ENCODE measurements at places on chromosomes 2 and 18. TPM values are rescaled to one million over a fixed set of nuclear protein-coding genes. Genes with fewer than 3 reads are reported as not detected.

Gene CRYGC
- total RNA-seq: not detected

Gene GPR45
- total RNA-seq: not detected

Gene EGR4
- total RNA-seq: not detected

Gene CNTNAP5
- total RNA-seq: 0.09 TPM

Gene SCYGR2
- total RNA-seq: not detected

Gene LOXL3
- total RNA-seq: 1.2 TPM

Gene SCN7A
- 1.2 TPM for total RNA-seq

Gene PUS10
- 3.8 TPM for total RNA-seq

Gene SERPINB12
- not detected for total RNA-seq

Gene DTNA
- total RNA-seq: 26.7 TPM

- H3K36me3 ChIP-seq: no peaks in the 10 kb centered on the region
- H3K27me3 ChIP-seq: no peaks in the 10 kb centered on the region
- H3K4me1 ChIP-seq: no peaks in the 10 kb centered on the region
These were observed 19.5 kb downstream of the LIPG start for GRCh38 chr18:49581371-49581770.

DNA sequence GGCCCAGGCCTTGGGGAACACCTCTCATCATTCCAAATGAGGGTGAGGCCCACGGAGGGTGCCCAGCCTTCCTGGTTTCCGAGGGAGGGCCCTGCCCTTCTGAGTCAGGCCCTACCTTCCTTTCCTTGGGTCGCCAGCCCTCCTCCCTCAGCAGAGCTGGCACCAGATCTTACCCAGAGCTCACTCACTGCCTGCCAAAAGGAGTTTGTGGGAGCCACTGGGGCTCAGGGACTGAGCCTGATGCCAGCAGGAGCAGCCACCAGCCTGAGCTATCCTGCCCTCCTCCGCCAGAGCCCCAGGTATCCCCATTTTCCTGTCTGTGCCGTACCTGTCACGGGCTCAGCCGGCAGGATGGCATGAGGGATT lies 64.1 kb downstream of the NRP2 start:
- H3K4me1 ChIP-seq: no peaks in the 10 kb centered on the region
- no peak overlapping the region for H3K27ac ChIP-seq
- H3K36me3 ChIP-seq: no peaks in the 10 kb centered on the region
- H3K27me3 ChIP-seq: no peaks in the 10 kb centered on the region

GRCh38 chr2:159557437-159558034 lies 58.8 kb downstream of the BAZ2B start:
- H3K4me1 ChIP-seq: no peaks in the 10 kb centered on the region
- H3K27ac ChIP-seq: no peak overlapping the region
- H3K36me3 ChIP-seq: no peaks in the 10 kb centered on the region

GRCh38 chr2:196170213-196170605 lies 1.2 kb downstream of the STK17B start:
- H3K27me3 ChIP-seq: no peaks in the 10 kb centered on the region
- no peak for DNase-seq
- no peaks in the 10 kb centered on the region for H3K36me3 ChIP-seq
- H3K27ac ChIP-seq: peak overlapping the region; percentile 73
- H3K4me1 ChIP-seq: peaks cover 6% of the 10 kb centered on the region
- H3K4me3 ChIP-seq: peak overlapping the region; percentile 84

DNA sequence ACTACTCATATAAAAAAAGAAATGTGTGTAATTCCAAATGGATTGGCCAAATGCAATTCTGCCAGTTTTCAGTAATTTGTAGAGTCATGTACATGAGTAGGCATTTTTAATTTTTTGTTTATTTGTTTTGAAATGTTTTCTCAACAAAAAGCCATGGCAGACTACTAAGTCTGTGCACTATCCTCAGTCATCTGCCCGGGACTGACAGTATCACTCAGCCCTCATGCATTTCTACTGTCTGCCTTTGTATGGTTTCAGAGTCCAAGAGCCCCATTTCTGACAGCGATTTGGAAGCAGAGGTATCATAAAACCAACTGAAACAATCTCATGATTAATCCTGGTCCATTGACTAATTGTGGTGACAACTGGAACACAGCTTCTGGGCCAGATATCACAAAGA lies 109.9 kb upstream of the NYAP2 start:
- H3K4me1 ChIP-seq: no peaks in the 10 kb centered on the region
- H3K27ac ChIP-seq: no peak overlapping the region
- no peak for DNase-seq
- no peaks in the 10 kb centered on the region for H3K36me3 ChIP-seq

DNA sequence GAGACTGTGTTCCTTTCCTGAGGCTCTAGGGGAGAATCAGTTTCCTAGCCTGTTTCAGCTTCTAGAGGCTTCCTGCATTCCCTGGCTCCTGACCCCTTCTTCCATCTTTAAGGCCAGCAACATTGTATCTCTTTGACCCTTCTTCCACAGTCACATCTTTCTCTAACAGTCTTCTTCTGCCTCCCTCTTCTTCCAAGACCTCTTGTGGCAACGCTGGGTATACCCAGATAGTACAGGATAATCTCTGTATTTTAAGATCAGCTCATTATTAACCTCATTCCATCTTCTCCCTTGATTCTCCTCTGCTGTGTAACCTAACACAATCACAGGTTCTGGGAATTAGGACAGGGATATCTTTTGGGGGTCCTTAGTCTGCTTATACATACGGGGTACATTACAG lies 8.9 kb upstream of the MYL12A start:
- no peak overlapping the region for H3K27ac ChIP-seq
- no peak overlapping the region for H3K4me3 ChIP-seq
- peaks cover 26% of the 10 kb centered on the region for H3K4me1 ChIP-seq
- no peaks in the 10 kb centered on the region for H3K36me3 ChIP-seq
- no peak for DNase-seq
- H3K27me3 ChIP-seq: no peaks in the 10 kb centered on the region

GRCh38 chr2:197196541-197197180 lies 113.9 kb downstream of the ANKRD44 start:
- no peaks in the 10 kb centered on the region for H3K4me1 ChIP-seq
- no peak overlapping the region for H3K27ac ChIP-seq
- DNase-seq: no peak
- H3K27me3 ChIP-seq: no peaks in the 10 kb centered on the region

DNA sequence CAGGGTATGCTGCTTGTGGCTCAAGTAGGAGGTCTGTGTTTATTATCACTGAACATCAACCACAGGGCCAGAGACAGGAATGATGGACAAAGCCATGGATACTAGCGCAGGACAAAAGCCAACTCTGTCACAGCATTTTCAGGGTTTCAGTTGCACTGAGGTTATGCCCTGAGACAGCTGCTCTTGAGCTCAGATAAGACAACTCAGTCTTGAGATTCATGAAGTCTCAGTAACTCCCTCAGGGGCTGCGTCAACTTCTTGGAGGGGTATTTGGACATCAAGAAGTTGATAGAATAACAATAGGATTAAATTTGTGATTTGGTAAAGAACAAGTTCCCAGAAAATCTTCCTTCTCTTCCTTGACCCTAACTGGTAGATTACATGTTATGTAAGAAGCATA lies 287.0 kb upstream of the SLC14A2 start:
- H3K4me1 ChIP-seq: no peaks in the 10 kb centered on the region
- no peak overlapping the region for H3K4me3 ChIP-seq
- H3K27me3 ChIP-seq: no peaks in the 10 kb centered on the region
- no peak for DNase-seq
- no peak overlapping the region for H3K27ac ChIP-seq

GRCh38 chr2:15750822-15751329 lies 159.2 kb downstream of the DDX1 start:
- no peak overlapping the region for H3K27ac ChIP-seq
- no peaks in the 10 kb centered on the region for H3K27me3 ChIP-seq
- no peaks in the 10 kb centered on the region for H3K36me3 ChIP-seq
- H3K4me3 ChIP-seq: no peak overlapping the region
- no peaks in the 10 kb centered on the region for H3K4me1 ChIP-seq
- no peak for DNase-seq

DNA sequence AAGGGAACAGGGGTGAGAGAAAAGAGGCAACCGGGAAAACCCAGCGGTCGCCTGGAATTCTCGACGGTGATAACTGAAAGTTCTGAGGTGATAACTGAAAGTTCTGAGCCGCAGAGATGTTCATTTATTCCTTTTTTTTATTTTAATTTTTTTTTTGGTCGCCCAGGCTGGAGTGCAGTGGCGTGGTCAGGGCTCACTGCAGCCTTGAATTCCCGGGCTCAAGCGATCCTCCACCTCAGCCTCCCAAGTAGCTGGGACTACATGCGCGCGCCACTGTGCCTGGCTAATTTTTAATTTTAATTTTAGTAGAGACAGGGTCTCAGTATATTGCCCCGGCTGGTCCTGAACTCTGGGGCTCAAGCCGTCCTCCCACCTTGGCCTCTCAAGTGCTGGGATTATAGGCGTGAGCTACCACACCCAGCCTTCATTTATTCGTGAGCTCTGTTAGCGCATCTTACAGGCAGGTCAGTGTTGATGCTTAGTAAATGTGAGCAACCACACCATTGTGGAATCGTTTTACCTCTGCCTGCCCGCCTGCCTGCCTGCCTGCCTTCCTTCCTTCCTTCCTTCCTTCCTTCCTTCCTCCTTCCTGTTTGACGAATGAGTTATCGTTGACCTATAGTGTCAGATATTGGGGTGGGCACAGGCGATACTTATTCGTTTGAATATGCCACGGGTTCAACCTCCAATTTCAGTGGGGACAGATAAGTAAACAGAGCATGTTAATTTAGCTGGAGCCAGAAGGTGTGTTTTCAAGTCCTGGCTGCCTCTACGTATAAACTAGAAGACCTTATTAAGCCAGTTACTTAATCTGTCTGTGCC lies 557 bp upstream of the E2F6 start:
- H3K27ac ChIP-seq: peak overlapping the region; percentile 84
- H3K27me3 ChIP-seq: no peaks in the 10 kb centered on the region
- H3K4me3 ChIP-seq: peak overlapping the region; percentile 66
- DNase-seq: no peak
- no peaks in the 10 kb centered on the region for H3K4me1 ChIP-seq

- no peaks in the 10 kb centered on the region for H3K4me1 ChIP-seq
- peak; percentile 40 for DNase-seq
- H3K27ac ChIP-seq: no peak overlapping the region
- no peaks in the 10 kb centered on the region for H3K27me3 ChIP-seq
These were observed 250.5 kb upstream of the TMEM200C start for GRCh38 chr18:6145645-6146306.

DNA sequence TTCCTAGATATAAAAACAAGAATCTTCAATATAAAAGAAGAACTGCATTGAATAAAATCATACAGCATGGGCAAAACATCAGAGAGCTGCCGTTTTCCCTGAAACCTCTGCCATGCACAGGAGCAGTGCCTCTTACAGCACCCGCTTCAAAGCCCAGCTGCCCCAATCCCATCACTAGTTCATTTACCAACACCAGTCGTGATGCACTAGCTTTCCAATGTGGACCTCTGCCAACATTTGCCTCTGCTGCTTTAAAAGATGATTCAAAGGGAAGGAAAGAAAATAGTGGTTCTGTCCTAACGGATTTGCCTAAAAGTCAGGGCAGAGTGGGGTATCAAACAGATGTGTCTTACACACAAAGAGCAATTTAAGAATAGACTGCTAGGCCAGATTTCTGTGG lies 43.4 kb upstream of the AP1S3 start:
- no peaks in the 10 kb centered on the region for H3K4me1 ChIP-seq
- no peak overlapping the region for H3K4me3 ChIP-seq
- no peaks in the 10 kb centered on the region for H3K36me3 ChIP-seq
- DNase-seq: no peak
- no peak overlapping the region for H3K27ac ChIP-seq

- peak; percentile 41 for DNase-seq
- H3K4me3 ChIP-seq: peak overlapping the region; percentile 36
- H3K4me1 ChIP-seq: no peaks in the 10 kb centered on the region
- H3K27ac ChIP-seq: no peak overlapping the region
These were observed 221.8 kb downstream of the INSIG2 start for GRCh38 chr2:118309946-118310680.

GRCh38 chr2:70243806-70244584 lies 4.4 kb downstream of the TIA1 start:
- H3K27ac ChIP-seq: no peak overlapping the region
- no peaks in the 10 kb centered on the region for H3K27me3 ChIP-seq
- H3K4me1 ChIP-seq: peaks cover 13% of the 10 kb centered on the region
- no peak overlapping the region for H3K4me3 ChIP-seq

DNA sequence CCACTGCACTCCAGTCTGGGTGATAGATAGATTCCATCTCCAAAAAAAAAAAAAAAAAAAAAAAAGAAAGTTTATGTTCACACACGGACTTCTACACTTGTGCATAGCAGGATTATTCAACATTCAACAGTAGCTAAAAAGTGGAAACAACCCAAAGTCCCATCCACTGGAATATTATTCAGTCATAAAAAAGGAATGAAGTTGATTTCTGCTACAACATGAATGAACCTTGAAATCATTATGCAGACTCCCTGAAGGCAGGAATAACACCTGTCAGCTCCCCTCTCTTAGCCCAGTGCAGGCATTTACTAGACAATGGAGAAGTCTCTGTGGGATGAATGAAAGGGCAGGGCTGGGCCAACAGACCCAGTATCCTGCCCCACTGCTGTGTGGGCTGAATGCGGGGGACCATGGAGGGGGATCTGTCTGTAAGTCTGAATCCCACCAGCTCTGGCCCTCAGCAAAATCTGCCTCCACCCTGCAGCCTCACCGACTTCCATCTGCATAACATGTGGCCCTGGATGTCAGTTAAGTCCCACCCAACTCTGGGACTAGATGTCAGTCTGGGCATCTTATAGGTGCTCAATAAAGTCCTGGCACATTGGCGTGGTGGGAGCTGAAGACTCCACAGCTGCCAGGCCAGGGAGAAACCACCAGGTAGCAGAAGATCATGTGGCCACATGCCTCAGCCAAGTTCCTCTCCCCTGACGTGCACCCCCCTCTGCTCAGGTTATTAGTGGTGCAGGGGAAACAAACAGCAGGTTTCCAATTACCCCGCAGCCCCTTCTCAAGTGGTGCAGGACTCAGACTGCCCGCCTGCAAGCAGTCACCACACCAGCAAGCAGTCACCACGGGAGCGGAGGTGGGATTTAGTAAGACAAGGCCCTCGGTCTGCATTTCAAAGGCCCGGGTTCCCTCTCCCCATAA lies 8.9 kb downstream of the ZFP36L2 start:
- H3K36me3 ChIP-seq: no peaks in the 10 kb centered on the region
- H3K27me3 ChIP-seq: no peaks in the 10 kb centered on the region
- H3K4me1 ChIP-seq: peaks cover 32% of the 10 kb centered on the region
- no peak overlapping the region for H3K4me3 ChIP-seq

GRCh38 chr2:127007652-127008051 lies 99.3 kb downstream of the BIN1 start:
- H3K27ac ChIP-seq: no peak overlapping the region
- DNase-seq: no peak
- no peak overlapping the region for H3K4me3 ChIP-seq
- no peaks in the 10 kb centered on the region for H3K36me3 ChIP-seq
- H3K4me1 ChIP-seq: no peaks in the 10 kb centered on the region
- no peaks in the 10 kb centered on the region for H3K27me3 ChIP-seq

GRCh38 chr2:74876081-74876886 lies 42.4 kb downstream of the HK2 start:
- no peaks in the 10 kb centered on the region for H3K4me1 ChIP-seq
- no peaks in the 10 kb centered on the region for H3K27me3 ChIP-seq
- H3K4me3 ChIP-seq: no peak overlapping the region
- no peak overlapping the region for H3K27ac ChIP-seq
- no peak for DNase-seq
- H3K36me3 ChIP-seq: no peaks in the 10 kb centered on the region

GRCh38 chr2:9666306-9666705 lies 35.5 kb upstream of the YWHAQ start:
- no peak overlapping the region for H3K4me3 ChIP-seq
- H3K36me3 ChIP-seq: no peaks in the 10 kb centered on the region
- H3K27ac ChIP-seq: no peak overlapping the region
- DNase-seq: no peak

- no peak overlapping the region for H3K4me3 ChIP-seq
- H3K27ac ChIP-seq: no peak overlapping the region
- no peak for DNase-seq
- no peaks in the 10 kb centered on the region for H3K4me1 ChIP-seq
- no peaks in the 10 kb centered on the region for H3K36me3 ChIP-seq
These were observed 722.5 kb downstream of the SOCS6 start for GRCh38 chr18:71011389-71011788.

Measured in pancreas (tissue), 10 donors.